ENCODE measurements at places on chromosomes 1 and 21.

GRCh38 chr1:42849944-42850343 lies 3.5 kb downstream of the ZNF691 start:
- DNase-seq, result no peak

- DNase-seq, result no peak
Observed at GRCh38 chr1:101086783-101087182, 61.2 kb upstream of the DPH5 start.

DNA sequence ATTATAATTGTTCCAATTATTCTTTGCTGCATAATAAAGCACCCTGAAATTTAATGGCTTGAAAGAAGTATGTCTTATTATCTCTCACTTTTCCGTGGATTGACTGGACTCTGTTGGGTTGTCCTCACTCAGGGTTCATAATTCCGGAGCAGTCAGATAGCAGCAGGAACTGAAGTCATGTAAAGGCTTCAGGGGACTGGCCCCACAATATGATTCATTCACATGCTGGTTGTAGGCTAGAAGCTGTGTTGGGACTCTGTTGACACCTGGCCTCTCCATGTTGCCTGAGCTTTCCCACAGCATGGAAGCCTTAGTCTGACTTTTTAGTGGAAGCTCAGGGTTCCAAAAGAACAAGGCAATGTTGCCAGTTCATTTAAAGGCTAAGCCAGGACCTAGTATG lies 367.1 kb upstream of the ADGRL2 start:
- no peak for DNase-seq

DNA sequence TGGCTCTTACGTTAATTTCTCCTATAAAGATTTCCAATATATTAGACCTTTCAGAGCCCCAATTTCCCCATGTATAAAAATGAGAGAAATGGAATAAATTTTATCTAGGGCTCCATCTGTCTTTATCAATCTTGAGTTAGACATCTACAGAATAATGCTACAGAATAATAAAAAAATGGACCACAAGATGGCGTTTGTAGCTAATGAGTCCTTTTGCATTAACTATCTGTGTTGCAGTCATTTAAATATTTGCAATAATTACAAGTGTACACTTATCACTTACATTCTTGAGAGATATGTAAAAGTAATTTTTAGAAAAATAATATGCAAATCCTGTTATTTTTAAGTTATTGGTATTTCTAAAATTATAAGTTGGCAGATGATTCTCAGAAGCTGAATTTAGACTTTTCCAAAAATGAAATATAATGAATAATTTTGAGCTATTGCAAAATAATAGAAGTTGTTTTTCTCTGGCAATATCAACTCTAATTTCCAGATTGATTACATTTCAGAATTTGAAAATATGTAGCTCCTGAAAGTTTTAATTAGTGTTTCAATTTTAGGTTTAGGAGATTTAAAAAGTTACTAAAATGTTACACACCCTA lies 87.7 kb downstream of the SNX7 start:
- DNase-seq, result no peak

DNA sequence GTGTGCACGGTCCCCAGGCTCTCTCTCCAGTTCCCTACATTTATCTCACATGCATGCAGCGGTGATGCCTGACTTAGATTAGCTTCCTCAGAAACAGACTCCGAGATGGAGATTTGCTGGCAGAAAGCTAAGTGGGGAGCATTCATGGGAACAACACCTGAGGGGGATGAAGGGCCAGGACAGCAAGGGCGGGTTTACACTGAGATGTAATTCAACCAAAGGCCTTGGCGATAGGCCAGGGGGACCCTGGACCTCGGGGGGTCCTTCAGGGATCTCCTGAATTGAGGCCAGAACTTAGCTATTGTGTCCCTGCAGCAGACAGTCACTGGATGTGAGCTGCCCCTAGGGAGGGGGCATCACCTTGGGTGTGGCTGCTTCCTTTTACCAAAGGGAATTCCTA lies 246.1 kb upstream of the CSF3R start:
- no peak for DNase-seq

DNA sequence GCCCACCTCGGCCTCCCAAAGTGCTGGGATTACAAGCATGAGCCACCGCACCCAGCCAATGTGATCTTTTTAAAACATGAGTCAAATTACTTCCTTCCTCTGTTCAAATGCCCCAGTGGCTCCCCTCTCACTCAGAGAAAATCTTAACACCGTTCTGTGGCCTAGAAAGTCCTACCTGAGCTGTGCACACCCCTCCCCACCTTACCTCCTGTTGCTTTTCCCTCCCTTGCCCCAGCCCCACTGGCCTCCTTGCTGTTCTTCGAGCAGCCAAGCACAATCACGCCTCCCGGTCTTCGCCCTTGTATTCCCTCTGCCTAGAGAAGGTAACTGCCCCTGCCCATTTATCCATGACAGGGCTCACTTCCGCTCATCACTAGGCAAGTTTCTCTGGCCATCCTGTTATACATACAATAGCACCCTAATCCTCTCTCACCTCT lies 62.6 kb upstream of the RPL11 start:
- no peak for DNase-seq
